NCI-H460 (cell line): ENCODE measurements at places on chromosomes 3 and 15. TPM values are rescaled to one million over a fixed set of nuclear protein-coding genes. Genes with fewer than 3 reads are reported as not detected.

GRCh38 chr3:122784436-122784835 is 9.2 kb downstream of the HSPBAP1 start:
- no peak for DNase-seq

- no peak for DNase-seq
Measured at GRCh38 chr3:46146548-46146947, 61.6 kb downstream of the CCR1 start.

The MYRIP gene
- 2.5 and 2.7 TPM in 2 replicates for total RNA-seq

DNA sequence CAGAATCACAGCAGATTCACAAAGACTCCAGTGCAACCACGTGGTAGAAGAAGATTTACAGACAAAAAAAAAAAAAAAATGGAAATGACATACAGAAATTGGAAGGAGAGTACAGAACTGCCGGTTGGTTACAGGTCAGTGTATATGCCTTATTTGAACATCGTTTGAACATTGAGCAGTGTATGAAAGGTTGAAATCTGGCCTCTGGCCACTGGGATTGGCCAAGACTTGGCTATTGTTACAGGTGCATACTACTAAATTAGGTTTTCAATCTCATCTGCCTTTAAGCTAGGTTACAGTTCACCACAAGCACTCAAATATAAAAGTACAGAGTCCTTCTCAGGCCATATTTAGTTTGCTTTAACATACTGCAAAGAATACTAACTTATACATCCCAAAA is 59.8 kb downstream of the THBS1 start:
- no peak for DNase-seq

GRCh38 chr3:46448721-46449120 is 16.0 kb downstream of the LTF start:
- no peak for DNase-seq

DNA sequence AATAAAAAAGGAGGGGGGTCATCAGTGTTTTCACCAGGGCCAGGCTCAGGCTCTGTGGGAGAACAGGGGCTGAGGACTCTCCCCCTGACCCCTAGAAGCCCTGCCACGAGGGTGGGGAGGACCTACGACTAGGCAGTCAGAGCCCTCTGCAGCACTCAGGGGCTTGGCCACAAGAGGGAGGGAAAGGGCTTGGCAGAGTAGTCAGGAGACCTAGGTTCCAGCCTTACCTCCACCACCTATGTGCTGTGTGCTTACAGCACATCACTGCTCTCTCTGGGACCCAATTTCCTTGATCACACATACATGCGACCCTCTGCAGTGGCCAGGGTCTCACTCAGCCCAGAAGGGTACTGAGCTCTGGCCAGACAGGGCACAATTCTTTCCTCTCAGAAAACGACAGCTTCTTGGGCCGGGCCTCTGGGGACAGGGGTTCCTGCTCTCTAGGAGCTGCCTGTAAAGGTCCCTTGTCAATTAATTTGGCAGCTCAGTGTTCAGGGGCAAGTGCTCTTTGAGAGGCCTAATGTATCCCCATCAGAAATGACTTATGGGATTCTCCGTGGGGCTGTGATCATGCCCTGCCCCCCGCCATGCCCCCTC is 16.4 kb upstream of the SKIC8 start:
- DNase-seq, result no peak

DNA sequence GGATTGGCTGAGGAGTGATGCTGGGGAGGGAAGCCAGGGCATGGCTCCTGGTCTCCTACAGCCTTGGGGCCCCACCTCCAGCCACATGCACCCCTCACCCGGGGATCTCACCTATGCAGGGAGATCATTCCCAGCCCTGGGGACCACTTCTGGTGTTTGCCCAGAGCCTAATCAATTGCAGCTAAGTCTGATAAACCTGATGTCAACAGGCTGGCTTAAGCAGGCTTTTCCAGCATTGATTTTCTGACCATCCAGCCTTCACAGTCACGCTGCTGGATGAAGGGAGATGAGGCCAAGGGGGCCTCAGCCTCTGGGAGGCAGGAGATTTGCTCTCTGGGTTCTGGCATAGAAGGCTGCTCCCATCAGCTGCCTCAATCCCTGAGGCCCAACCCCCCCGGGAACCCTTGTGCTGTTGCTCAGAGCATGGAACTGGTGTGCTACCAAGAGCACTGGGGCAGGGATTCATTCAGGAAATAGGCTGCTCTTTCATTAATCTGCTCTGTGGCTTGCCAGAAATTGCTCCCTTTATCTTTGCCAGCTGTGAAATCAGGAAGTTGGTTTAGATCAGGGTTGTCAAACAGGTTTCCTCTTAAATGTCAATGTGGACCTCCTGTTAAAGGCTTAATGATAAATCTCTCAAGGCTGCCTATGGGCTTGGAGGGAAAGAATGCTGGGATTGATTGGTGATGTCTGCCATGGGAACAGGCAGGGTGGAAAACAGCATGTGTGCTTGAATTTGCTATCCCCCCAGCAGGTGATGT is 19.0 kb downstream of the FAM3D start:
- no peak for DNase-seq

- no peak for DNase-seq
Measured at GRCh38 chr15:35559683-35560082, 13.7 kb upstream of the DPH6 start.

DNA sequence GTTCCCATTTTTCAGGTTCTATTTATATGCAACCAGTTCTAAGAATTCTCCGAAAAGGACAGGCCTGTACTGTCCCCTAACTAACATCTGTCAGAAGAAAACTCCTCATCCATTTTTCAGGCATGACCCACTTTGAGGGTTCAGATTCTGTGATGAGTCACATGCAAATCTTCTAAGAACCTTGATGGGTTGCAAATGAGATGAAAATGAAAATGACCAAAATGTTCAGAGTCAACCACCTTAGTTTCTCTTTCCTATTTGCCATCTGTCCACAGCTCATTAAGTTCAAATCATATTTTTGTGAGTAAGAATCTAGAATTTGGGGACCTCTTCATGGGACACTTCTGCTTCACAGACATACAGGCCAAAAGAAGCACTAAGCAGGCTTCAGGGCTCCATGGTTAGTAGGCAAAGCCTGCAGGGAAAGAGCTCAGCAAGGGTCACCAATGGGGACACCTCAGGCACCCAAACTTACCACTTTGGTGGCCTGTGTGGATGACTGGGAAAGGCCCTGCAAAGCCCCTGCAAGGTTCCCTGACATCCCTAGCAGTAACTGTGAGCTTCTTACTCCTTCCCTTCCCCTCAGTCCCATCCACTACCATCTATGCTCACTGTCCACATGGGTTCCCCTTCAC is 122.0 kb downstream of the WDR76 start:
- DNase-seq, result no peak

- no peak for DNase-seq
Measured at GRCh38 chr3:53534676-53535400, 40.4 kb downstream of the CACNA1D start.

GRCh38 chr3:35680866-35681650 is 41.7 kb downstream of the ARPP21 start:
- DNase-seq, result no peak

- DNase-seq, result no peak
Measured at GRCh38 chr3:42681361-42682038, 3.8 kb upstream of the KLHL40 start.

GRCh38 chr3:176293276-176293675 is 904.0 kb downstream of the TBL1XR1 start:
- DNase-seq, result no peak

DNA sequence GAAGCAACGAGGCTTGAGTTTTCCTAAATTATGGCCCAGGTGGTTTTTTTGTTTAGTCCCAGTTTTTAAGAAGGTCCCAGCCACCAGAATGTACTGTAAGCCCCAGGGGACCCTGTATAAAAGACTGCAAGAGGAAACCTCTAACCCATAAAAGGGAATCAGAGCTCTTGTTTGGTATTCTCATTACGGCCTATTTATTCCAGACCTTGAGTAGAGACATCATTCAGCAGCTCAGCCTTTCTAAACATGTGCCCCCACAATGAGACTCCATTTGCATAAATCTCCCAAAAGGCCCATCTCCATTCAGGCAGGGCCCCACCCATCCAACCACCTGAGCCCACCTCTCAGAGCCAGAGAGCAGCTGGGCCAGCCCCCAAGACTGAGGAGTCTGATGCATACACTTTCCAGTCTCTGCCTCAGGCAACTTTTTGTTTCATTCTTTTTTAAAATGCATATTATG is 25.7 kb downstream of the ZDHHC3 start:
- no peak for DNase-seq

DNA sequence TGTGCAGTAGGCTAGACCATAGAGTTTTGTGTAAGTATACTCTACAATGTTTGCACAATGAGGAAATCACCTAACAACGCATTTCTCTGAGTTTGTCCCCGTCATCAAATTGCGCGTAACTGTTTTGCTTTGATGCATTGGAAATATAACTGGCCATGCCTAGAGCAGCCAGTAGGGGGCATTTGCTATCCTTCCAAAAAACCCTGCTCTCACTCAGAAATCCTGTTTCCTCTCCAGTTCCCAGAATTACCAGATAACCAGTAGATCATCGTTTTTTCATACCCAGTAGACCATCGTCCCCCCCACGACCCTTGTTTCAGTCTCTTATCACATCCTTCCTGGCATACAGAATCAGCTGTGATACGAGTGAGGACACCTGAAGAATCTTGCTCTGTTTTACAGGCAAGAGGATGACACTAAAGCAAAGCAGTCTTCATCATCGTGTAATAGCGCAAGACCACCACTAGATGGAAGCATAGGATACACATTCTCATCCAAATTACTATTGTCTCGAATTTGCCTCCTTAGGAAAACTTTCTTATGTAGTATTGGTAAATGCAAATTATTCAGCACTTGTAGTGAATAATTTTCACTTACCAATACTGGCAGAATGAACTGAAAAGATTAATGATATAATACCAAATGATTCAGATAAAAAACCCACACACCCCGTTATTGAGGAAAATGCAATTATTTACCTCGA is 4.4 kb upstream of the GABRR3 start:
- DNase-seq, result peak; percentile 81

The CAV3 gene
- not detected in 2 replicates for total RNA-seq

The ZNF80 gene
- not detected in 2 replicates for total RNA-seq

The SKOR1 gene
- total RNA-seq, result 0.05 and 0.17 TPM in 2 replicates

- no peak for DNase-seq
Measured at GRCh38 chr3:39644176-39644575, 165.2 kb upstream of the MYRIP start.

DNA sequence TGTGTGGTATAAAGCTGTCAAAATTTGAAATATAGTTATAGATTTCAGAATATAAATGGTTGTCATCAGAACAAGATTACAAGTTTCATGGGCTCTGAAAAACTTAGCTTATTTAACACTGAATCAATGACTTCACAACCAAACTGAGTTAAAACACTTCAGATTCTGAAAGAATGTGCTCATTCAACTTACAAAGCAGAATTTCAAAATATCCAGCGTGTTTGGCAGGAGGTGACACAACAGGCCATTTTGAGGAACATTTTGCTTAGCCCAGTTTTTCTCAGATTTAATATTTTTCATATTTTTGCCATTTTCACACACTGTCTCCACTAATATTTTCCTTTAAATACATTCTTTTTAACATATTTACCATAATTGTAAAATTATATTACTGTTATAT is 781.1 kb downstream of the TUSC7 start:
- no peak for DNase-seq

DNA sequence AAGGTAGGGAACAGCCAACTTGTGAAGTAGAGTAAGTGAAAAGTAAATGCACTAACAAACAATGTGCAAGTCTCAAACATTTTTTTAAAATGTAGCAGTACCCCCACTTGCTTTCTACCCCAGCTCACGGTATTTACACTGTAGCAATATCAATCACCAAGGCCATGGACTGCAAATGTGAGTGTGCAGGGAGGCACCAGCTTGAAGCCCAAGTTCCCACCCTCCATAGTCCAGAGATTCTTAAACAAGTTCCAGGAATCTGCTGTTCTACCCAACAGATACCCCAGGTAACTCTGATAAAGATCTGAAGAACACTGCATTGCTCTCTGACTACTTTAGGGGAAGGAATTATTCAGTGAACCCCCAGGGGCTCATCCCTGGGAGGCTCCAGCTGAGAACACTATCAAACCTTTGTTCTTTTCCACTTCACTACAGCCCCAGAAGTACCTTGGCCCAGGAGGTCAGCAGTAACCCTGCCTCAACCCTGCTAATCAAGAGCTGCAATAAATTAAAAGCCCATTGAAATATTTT is 86.1 kb downstream of the FOXP1 start:
- no peak for DNase-seq

DNA sequence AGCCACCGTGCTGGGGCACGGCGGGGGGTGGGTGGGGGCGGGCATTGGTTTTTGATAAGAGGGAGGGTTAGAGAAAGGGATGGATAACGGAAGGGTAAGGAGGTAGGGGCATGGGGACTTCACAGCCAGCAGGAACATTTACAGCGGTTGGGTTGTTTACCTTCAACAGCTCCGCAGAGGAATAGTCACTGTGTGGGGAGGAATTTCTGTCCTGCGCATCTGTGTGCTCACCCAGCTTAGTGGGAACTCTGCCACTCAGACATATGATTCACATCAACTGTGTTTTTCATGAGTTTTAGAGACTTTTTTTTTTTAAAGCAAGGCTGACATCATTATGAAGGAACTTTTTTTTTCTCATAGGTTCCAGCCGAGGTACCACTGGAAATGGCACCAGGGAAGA is 19.6 kb downstream of the CHRD start:
- DNase-seq, result no peak

DNA sequence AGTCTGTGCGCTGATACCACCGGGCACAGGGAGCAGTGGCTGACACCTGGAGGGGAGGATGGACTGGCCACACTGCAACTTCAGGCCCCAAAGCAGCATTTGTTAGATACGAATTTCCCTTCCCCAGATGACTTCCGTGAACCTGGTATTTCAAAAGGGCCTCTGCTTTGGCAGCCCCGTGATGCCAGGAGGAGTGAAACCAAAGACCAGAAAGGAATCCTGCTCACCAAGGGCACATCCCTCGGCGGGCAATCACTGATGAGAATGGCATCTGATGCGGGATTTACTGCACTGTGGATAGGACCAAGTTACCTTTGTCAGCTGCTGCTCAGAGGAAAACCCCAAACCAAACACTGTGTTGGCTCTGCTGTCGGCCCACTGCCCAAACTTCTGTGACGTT is 65.5 kb downstream of the WHAMM start:
- no peak for DNase-seq

The SAMMSON gene
- total RNA-seq, result 0.22 TPM in 1 of 2 replicates, not detected in the other

GRCh38 chr15:63109920-63110319 is 11.7 kb upstream of the LACTB start:
- no peak for DNase-seq

- no peak for DNase-seq
Measured at GRCh38 chr3:186381424-186382216, 19.6 kb upstream of the DGKG start.

GRCh38 chr3:27426926-27427325 is 57.3 kb downstream of the SLC4A7 start:
- no peak for DNase-seq

The CPB1 gene
- total RNA-seq, result not detected in 2 replicates

GRCh38 chr3:135192929-135193328 is 397.9 kb downstream of the EPHB1 start:
- DNase-seq, result no peak

DNA sequence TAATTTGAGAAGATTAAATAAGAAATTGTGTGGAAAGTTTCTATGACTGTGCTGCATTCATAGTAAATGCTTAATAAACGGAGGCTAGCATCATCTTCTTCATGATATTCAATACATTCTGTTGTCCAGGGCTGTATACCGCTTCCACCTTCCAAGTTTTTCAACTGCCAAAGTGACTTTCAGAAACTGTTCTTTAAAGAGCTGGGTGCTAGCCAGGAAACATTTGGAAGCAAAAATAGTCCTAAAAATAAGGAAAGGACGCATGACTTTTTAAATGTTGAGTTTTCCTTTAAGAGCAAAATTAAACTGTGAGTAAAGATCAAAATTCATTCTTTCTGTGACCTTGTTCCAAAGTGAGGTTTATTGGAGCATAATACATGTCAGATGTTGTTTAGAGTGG is 9.4 kb upstream of the ERC2 start:
- no peak for DNase-seq
